ENCODE measurements at places on chromosomes 1 and 21.
A peak's percentile ranks its signal among the peaks of the same experiment; 100 is the strongest.

DNA sequence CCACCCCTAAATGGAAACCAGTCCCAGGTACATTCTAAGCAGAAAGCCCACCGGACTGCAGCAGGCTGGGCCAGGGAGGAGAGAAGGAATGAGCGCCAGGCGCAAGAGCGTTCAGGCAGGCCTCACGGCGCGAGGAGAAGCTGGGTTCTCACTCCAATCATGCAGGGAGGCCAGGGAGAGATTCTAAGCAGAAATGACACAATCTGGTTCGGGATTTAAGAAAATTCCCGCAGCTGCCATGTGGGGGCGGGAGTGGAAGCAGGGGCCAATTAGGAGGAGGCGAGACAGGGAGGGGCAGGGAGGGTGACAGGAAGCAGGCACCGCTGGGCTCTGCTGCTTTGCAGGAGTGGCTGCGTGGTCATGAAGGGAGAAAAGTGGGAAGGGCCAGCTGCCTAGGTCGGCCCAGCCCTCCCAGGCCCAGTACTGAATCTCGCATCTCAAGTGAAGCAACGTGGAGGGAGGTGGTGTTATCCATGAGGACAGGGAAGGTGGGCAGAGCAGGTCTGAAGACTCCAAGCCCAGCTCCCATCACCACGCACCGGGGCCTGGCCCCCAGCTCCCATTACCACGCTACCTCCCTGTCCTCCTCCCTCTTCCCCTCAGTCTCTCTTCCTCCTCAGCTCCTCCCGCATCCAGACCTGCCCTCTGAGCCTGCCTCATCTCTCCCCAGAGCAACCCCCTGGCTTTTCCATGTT, 11.8 kb downstream of the NPHP4 start:
- DNase-seq, result no peak

- DNase-seq, result no peak
Measured at GRCh38 chr1:18560692-18561091, 70.0 kb upstream of the PAX7 start.

DNA sequence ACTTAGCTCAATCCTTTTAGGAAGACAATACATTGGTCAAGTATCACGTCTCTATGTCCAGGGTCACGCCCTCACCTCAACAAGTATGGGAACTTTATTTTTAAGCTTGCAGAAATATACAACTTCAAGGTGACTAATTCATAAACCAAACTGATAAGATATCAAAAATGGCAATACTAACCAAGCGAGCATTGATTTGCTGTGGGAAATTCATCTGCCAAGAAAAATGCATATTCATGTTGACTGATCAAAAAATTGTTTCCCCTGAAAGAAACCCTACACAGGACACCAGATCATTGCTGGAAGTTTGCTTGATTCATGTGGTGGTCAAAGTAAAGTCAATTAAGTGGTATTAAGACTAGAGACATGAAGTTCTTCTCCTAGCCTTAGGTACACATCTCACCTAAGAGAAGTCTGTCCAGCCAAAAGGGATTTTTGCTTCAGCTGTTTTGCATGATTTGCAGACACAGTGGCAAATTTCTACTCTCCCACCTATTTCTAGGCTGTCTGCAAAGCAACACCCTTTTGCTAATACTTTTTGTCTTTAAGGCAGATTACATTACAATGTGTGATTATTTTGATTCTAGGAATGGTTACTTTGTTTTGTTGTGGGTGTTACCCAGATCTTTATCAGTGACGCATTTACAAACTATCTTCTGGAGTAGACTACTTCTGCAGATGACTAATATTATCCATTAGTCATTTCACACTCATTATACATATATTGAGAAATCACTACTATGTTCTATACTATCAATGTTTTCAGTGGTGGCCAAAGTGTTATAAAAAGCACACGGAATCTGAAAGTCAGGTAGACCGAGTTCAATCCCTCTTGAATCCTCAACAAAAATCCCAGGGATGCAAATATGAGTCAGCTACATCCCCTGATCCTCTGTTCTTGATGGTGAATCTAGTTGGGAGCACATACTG, 12.4 kb downstream of the SAMSN1 start:
- no peak for DNase-seq

- no peak for DNase-seq
Measured at GRCh38 chr1:243943671-243944428, 93.8 kb upstream of the AKT3 start.

GRCh38 chr1:85358702-85359438, 82.4 kb upstream of the BCL10 start:
- DNase-seq, result no peak

DNA sequence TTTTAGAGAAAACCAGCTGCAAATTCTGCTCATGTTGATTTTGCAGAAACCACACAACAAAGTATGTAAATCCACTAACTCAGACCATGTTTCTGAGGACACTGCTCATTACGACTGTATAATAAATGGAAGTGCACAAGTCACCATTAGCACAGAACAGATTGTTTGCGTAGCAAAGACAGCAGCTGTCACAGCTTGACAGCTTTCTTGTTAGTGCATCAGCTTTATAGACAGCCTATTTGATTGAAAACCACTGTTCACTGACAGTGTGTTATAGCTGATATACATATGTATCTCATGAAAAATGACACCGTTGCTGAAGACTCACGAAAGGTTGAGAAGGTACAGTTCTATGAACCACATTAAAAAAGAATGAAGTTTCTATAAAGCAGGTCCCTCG, 560.2 kb upstream of the ZRANB2 start:
- no peak for DNase-seq

DNA sequence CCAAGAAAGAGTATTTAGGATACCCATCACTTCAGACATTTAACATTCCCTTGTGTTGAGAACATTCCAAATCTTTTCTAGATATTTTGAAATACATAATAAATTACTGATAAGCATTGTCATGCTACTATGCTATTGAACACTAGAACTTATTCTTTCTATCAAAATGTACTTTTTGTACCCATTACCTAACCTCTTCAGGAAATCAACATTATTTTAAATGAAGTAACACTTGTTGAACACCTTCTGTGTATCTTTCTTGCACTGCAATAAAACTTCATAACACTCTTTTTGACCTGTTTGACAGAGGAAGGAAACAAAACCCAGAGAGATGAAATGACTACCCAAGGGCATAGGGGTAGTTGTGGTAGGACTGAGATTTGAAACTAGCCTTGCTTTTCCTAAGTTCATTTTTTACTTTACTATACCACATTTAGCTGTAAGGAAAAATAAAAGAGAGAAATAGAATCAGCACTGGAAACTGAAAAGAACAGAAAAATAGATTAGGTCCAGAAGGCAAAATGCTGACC, 99.4 kb downstream of the UCHL5 start:
- DNase-seq, result no peak

GRCh38 chr1:70499695-70500094, 88.6 kb downstream of the CTH start:
- no peak for DNase-seq

GRCh38 chr1:52571783-52572182, 18.9 kb upstream of the TUT4 start:
- DNase-seq, result no peak

- DNase-seq, result no peak
Measured at GRCh38 chr1:43552813-43553212, 22.1 kb downstream of the PTPRF start.

- no peak for DNase-seq
Measured at GRCh38 chr1:94769551-94769950, 50.6 kb upstream of the SLC44A3 start.

DNA sequence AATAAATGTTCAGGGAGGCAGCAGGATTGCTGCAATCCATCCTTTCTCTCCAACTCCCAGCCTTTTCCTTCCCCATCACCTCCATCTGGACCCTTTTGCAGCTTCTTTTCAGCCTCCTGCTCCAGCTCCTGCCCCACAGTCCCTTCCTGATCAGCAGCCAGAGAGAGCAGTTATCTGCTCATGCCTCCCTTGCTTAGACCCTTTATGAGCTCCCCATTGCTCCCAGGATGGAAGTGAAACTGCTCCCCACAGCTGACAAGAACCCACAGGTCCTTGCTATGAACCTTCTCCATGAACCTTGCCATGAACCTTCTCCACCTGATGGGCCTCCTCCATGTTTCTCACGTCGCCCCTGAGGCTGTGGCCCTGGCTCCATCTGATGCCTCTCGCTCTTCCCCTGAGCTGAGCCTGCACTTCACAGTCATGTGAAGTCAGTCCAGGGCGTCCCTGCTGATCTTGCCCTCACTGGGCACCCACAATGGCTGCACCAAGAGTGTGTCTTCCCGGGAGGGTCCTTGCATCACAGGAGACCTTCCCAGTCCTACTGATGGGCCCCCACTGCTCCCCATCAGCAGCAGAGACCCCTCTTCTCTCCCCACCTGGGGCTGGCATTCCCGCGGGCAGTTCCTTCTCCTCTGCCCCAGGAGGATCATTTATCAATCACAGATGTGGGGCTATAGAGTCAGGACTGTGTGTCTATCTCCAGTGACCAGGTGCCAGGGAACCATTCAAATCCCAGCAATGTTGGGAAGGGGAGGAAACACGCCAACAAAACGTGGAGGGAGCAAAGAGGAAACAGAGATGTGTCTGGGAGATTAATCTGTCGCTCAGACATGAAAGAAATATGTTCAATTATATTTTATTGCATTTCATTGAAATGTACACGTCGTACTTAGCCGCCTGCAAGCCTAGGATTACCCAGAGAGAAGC, 73.1 kb downstream of the MATN1 start:
- no peak for DNase-seq

DNA sequence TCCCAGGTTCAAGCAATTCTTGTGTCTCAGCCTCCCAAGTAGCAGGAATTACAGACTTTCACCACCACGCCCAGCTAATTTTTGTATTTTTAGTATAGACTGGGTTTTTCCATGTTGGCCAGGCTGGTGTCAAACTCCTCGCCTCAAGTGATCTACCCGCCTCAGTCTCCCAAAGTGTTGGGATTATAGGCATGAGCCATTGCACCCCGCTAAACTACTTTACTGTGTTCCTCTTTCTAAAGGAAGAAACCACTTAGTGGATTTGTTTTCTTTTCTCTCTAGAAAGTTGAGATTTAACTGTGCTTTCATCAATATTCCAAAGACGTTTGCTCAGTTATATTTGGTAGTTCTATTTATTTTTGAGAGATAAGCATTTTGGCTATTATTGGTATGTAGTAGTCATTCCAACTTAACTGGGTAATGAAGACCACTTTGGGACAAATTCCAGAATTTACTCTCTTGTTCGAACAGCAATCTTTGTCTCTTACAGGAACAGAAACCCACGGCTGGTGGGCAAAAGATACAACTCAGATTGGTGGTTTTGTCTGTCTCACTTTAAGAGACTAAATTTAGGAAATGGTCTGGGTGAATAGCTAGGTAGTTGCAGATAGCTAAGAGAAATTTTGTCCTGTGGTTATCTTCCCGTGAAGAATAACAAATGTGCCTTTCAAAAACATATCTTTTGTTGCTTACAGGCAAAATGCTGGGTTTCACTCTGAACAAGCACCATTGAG, 103.5 kb upstream of the CD55 start:
- DNase-seq, result no peak

GRCh38 chr1:48027533-48027835, 30.3 kb upstream of the TRABD2B start:
- DNase-seq, result no peak

DNA sequence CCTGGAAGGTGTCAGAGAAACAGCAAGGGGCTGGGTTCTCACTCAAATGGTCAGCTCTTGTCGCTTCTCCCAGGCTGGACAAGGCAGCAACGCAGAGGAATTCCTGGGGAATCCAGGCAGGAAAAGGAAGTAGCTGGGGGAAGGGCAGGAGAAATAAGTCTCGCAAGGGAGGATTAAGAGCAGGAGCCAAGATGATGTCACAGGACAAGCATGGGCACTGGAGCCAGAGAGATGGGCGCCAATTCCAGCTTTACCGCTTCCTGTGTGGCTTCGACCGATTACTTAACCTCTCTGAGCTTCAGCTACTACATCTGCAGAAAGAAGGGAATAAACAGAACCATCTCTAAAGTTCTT, 70.5 kb downstream of the SSBP3 start:
- DNase-seq, result peak; percentile 83

Data from muscle of arm (tissue), 14 donors.